ENCODE measurements at places on chromosomes 11 and 22.

DNA sequence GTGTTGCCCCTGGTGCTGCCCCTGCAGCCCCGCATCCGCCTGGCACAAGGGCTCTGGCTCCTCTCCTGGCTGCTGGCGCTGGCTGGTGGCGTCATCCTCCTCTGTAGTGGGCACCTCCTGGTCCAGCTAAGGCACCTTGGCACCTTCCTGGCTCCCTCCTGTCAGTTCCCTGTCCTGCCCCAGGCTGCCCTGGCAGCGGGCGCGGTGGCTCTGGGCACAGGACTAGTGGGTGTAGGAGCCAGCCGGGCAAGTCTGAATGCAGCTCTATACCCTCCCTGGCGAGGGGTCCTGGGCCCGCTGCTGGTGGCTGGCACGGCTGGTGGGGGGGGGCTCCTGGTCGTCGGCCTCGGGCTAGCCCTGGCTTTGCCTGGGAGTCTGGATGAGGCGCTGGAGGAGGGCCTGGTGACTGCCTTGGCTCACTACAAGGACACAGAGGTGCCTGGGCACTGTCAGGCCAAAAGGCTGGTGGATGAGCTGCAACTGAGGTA lies 278 bp downstream of the ROM1 start:
- no peak for DNase-seq

DNA sequence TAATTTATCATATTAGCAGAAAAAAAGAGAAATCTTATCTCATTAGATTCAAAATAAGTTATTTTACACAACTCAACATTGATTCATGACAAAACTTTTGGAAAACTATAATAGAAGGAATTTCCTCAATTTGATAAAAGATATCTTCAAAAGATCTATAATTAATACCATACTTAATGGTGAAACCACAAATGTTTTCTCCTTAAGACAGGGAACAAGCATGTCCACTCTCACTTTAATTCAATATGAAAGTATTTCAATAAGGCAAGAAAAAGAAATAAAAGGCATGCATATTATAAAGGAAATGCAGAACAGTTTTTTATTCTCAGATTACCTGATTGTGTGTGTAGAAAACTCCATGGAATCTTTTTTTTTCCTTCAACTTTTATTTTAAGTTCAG lies 23.6 kb downstream of the MTNR1B start:
- DNase-seq, result no peak

GRCh38 chr11:117606211-117606610 lies 190.8 kb downstream of the DSCAML1 start:
- DNase-seq, result peak; percentile 75

GRCh38 chr11:47326198-47326597 lies 26.3 kb downstream of the MYBPC3 start:
- peak; percentile 14 for DNase-seq

DNA sequence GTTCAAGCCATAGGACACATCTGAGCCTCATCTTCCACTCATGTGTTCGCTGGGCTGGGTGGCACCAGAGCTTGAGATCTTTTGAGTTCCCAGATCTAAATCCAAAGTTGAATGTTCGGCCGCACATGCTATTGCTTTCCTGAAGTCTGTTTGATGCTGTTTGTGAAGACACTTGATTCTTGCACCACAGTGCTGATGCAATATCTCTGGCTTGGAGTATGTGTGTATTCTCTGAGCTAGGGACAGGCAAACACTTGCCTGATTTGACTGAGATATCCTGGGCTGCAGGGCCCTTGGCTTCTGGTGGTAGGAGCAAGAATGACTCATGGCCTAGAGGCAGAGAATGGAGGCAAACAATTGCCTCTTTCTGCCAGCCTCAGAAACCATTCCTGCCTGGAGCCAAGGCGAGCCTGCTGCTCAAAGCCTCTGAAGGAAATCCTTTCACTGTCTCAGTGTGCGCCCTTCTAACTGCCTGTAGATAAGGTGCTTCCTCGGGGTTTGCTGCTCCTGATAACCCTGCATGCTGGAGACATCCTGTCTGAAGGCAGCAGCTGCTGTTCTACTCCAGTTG lies 73.0 kb downstream of the CYB5R2 start:
- no peak for DNase-seq

DNA sequence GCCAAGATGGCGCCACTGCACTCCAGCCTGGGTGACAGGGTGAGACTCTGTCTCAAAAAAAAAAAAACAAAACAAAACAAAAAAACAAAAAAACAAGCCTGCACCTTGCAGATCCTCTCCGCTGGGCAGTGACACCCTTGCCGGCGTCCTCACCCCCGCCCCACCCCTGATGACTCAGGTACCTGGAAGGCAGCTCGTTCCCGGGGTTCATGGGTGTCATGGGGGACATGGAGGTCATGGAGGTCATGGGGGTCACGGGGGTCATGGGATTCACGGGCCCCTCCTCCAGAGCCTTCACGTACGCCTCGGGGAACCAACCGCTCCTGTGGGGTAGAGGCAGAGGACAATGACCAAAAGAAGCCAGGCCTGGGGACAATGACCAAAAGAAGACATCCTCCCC lies 3.0 kb upstream of the SLC16A8 start:
- DNase-seq, result no peak

All from GM13977 (cell line).